ENCODE measurements at places on chromosomes 3 and 15.

- DNase-seq = no peak
Observed at GRCh38 chr3:113662824-113663223, 33.6 kb downstream of the USF3 start.

- no peak for DNase-seq
Observed at GRCh38 chr3:196141052-196141865, 59.4 kb upstream of the TFRC start.

DNA sequence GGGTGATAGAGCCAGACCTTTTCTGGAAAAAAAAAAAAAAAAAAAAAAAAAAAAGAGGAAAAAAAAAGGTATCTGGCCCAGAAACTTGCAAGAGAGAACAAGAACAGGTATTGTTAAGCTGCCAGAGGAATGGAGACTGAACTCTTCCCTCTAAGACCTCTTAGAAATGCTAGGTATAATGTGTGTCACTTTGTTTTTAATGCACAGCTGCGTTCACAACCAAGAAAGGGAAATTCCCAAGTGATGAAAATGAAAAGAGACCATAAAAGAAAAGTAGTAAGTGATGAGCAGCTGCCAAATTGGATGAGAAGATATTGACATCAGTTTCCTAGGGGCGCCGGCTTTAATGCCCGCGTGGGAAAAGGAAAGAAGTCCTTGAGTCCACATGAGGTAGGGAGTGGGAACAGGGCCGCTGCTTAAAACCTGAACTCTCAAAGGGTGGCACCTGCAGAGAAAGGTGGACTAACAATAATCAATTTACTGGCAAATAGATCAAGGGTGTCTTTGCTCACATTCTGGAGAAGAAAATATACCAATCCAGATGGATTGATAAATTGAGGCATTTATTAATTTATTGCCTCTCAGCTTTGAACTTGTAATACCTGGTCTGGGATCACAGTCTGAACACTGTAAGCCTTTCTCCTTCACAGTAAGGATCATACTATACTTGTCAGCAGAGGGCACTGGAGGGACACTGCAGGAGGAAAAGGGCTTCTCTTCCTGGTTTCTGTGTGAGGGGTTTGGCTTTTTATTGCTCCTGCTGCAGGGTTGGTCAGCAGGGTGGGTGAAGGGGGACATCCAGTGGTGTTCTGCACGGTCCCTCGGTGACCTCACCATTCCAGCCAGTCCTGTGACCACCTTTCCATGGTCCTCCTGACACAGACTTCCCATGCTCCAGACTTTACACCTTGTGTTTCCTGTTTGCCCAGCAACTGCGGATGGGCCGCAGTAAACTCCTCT is 131.6 kb downstream of the AQP9 start:
- no peak for DNase-seq

GRCh38 chr3:53888232-53888631 is 3.4 kb downstream of the SELENOK start:
- no peak for DNase-seq

DNA sequence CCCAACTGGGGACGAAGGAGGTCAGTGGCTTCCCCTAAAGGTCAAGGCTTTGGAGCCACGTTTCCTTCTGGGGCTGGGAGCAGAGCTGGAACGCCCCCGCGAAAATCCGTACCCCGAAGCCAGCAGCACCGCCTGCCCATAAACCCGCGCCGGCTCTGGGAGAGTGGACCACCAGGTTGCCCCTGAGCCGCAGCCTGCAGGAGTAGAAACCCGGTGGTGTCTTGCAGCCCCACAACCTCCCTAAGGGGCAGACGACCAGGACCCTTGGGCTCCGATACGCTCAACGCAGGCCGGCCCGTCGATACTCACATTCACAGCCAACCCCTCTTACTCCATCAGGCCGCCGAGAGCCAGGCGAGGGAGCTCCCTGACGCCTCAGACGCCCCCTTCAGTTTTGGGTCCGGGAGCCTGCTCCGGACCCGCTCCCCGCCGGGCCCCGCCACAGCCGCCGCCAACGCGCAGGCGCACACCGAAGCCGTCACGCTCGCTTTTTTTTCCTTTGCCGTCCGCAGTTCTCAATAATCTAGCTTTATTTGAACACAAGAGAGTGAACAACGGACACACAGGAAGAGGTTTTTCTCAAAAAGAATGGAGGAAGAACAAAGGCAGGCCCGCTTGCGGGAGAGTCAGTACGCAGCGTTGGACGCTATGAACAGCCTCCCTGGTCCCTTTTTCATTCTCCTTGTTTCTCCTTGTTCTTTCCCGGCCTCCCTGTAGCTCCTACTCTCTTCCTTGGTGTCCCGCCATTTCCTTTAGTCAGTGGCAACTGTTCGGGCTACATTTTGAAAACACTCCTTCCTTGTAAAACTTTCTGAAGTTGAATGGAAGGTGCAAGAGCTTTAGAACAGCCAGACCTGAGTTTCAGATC is at the start of gene ZNF106:
Gene ZNF106, minus strand, starts transcription at position 471 of the 868 bp plus-strand sequence. CDS start 18,852 bp downstream, outside the sequence.
- peak; percentile 73 for DNase-seq

DNA sequence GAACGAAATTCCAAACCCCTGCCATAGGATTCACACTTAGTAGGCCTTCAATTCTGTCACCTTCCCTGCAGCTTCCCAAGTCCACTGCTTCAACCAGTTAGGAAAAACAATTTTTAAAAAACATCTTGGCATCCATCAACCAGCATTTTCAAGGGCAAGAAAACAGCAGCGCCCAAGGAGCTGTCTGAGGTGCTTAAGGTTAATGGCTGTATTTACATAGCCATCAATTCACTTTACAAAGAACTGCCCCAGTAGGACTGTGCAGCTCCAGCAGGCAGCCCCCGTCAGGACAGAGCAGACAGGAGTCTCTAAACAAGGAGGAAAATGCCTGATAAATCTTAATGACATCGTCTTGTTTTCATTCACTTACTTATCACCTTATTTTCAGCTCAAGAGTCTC is 13.3 kb downstream of the TAFA4 start:
- DNase-seq = no peak

- DNase-seq = no peak
Observed at GRCh38 chr3:163957072-163957471, 1121.2 kb downstream of the SI start.

DNA sequence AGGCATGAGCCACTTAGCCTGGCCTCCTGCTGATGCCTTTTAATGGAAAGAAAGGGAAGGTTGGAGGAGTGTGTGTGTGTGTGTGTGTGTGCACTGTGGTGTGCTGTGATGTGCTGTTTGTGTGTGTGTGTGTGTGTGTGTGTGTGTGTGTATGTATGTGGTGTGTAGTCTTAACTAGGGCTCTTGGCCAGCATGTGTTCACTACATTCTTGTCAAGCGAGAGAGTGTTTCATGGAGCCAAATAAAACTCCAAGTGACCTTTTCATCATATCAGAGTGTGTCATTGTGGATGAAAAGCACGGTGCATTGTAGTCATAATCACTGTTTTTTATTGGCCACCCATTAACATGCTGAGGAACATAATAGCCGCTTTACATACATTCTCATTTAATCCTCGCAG is 30.8 kb upstream of the BHLHE40 start:
- no peak for DNase-seq

GRCh38 chr3:13713396-13713795 is 164.5 kb downstream of the FBLN2 start:
- no peak for DNase-seq

- no peak for DNase-seq
Observed at GRCh38 chr15:34217587-34218225, 7.1 kb upstream of the EMC4 start.

DNA sequence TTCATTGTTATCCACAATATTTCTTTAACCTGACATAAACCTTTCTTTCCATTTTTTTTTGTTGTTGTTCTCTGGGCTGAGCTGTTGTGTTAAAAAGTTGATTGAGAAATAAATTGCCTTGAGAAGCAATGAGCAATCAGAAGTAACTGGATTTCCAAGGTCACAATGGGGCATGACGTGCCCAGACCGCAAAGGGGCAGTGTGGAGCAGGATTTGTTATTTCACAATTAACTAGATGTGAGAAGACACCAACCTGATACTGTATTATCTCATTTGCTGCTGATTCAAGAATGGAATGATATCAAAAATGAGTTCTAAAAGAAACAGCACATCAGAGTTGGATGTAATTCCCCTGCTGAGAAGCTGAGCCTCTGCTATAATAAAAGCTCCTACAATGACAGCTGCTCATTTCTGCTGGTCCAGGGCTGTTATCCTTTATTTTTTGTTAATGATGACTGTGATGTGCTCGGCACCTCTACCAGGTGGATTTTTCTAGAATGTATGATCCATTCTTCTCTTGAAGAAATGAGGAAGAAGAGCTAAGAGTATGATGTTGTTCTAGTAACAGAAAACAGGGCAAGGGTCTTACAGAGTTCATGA is 28.1 kb downstream of the CPNE4 start:
- no peak for DNase-seq

- DNase-seq = peak; percentile 63
Observed at GRCh38 chr3:50316657-50317242, 5.8 kb downstream of the HYAL2 start.

DNA sequence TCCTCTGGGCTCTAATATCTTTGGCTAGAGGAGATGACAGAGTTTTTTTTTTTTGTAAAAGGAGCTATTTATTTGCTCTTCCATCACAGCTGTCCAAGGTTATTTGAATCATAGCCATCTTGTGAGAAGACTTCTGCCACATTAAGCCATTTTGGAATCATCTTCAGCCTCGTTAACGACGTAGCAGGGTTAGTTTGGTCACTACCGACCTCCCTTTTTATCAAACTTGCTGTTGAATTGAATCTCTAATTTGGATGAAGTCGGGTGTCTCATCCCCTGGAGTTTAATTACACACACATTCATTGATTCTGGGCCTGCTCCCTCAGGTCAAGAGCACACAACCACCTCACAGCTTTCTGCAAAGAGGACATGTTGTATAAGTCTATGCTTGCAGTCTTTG is 238.7 kb downstream of the CPNE4 start:
- DNase-seq = no peak

- no peak for DNase-seq
Observed at GRCh38 chr3:45832699-45833098, 9.2 kb downstream of the LZTFL1 start.

DNA sequence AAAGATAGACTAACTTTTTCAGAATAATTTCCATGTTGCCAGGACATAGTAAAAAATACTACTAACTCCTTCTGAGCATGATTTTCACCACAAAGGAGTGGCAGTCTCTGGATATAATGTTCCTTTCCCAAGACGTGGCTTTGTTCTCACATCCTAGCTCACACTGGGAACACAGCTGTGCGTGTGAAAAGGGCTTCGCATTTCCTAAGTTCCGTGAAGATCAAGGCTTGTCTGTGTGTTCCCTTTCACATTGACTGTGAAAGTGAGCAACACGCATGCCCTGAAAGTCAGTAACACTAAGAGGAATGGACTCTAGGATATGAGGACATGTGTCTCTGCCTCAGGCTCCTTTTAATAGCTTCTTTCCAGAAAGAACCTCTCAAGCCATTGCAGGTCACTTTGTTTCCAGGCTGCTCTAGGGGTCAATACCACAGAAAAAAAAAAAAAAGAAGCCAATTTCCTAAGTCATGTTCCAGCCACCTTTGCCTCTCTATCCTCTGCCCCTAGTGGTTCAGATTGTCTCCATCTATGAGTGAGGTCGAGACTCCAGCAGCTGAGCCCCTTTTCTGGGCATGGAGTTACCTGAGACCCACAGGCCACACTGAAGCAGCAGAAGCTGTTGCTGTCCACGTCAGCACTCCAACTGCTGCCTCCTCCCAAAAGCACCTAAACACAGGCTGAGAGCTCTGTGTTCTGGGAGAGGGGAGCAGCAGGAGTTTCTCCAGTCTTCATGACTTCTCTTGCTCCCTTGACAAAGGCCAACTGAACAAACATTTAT is 355.9 kb downstream of the RSL24D1 start:
- DNase-seq = no peak

GRCh38 chr15:69509131-69509530 is 56.5 kb downstream of the RPLP1 start:
- DNase-seq = no peak

DNA sequence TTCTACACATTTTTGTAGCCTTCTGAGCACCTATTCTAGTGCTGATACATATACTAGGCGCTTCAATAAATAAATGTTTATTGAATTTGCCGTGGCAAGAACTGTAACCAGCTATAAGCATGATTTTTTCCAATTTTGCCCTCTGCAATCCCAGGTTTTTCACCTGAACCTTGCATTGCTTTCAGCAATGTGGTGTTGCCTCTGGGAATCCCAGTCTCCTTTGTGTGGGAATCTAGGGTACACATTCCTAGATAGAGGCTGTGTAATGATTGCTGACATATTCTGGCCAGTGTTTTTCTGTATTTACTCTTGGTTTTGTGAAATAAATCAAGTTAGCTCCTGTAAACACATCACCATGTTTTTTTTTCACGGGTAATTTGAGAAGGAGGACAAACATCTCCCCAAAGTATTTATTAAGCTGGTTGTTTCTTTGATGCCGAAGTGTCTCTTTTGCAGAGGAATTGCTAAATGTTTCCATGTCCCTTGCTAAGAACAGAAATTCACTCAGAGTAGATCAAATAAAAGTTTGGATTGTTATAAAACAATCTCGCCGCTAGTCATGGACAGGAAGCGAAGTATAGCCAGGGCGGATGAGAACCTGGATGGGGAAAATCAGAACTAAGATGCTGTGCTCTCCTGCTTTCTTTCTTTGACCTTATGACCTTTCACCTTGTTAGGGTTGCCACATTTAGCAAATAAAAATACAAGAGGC is 1.2 kb downstream of the CFAP91 start:
- no peak for DNase-seq

DNA sequence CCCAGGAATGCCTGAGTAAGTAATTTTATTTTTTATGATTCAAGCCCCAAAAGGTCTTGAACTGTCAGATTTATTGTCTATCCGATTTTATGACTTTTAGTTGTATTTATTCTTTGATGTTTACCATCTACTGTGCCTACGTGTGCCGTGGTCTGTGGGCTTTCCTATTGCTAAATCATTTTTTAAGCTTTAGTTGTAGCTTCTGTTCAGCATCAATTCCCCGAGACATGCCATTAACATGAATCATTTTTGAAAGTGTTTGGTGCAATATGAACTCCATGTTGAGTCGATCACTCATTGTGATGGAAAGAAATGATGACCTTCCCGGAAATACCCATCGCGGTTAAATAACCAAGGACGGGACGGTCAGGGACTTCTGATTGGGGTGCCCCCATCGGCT is 268.7 kb upstream of the THRB start:
- DNase-seq = no peak

DNA sequence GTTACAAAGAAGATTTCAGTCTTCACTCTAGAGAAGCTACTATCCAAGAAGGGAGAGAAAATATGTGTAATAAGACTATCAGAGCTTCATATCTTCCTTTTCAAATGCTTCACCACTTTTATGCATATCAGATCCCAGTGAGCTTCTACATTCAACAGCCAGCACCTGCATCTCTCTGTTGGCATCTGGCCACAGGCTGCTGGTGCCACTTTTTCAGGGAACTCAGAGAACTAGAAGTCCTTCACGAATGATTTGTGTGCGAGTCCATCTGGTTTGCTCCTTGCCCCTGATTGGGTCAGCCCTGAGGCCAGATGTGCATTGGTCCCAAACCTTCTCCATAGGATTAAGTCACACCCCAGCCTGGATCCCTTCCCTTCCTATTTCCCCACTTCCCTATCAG is 22.1 kb downstream of the SNTN start:
- no peak for DNase-seq

GRCh38 chr3:116000311-116000710 is 377.0 kb downstream of the GAP43 start:
- DNase-seq = no peak
